ENCODE measurements at places on chromosomes 13 and 19.

DNA sequence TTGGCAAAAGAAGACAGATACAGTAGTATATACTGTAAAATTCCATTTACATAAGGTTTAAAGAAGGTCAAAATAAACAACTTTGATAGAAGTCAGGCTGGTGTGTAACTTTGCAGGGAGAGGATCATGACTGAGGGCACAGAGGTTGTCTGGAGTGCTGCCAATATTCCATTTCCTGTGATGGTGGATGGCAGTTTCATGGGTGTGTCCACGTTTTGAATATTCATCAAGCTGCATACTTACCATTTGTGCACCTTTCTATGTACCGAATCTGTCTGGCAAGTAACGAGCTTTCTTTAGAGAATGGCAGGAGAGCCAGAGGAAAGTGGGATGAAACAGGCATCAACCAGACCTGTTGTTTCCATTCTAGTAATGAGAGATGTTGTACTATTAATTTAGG is 420.5 kb upstream of the HTR2A start:
- DNase-seq: no peak

GRCh38 chr13:114212158-114212495 is 22.6 kb upstream of the CDC16 start:
- DNase-seq: no peak

DNA sequence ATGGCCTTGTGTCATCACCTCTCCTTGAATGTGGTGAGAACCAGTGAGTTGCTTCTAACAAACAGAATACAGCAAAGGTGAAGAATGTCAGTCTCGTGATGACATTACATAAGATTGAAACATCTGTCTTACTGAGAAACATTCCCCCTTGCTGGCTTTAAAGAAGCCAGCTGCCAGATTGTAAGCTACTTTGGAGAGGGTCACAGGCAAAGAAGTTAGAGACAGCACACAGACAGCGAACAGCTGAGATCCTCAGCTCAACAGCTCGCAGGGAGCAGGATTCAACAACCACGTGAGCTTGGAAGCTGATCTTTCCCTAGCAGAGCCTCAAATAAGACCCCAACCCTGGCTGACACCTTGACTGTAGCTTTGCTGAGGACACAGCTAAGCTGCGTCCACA is 367.9 kb downstream of the LIG4 start:
- DNase-seq: no peak

DNA sequence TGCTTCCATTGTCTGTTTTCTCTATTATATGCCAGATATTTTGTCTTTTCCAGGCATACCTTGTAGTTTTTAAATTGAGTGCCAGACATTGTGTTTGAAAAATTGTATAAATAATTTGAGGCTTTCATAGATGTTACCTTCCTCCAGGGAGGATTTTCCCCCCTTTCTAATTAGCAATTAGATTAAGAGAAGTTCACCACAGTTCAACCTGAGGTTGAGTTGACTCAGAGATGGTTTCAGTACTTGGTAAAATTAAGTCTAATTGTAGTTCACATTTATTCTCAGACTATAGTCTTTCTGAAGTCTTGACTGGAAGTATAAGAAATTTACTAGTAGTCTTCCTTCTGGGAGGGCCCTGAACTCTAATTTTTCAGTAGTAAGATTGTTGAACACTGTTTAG is 104.1 kb upstream of the SCEL start:
- no peak for DNase-seq

DNA sequence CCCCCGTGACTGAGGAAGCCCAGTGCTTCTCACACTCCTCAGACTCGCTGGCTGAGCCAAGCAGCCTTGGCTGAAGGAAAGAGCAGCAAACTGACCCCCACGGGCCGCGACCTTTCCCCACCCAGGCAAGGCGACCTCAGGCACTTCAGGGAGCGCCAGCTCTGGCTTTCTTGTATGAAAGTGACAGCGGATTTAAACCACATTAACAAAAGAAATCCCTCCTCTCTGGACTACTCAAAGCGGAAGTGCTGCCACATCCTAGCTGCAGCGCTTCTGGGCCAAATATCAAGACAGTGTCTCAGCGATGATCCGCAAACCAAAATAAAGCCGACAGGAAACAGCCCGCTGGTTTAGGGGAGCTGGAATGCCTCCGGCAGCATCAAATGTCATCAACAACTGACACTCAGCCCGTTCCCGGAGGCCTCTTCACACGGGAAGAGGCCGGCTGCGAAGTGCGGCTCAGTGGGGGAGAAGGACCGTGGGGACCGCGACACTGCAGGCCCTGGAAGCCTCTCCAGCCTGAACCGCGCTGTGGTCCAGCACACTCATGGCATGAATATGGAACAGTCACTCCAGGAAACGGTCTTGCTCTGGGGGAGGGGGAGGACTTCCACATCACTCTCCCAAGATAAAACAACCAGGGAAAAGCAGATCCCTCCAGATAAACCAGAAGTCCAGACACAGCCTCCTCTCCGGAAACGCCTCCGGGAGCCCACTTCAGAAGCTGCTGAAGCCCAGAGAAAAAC is 1.4 kb downstream of the RASA3 start:
- peak; percentile 46 for DNase-seq

Measured in NCI-H2171 treated with DMSO at 0.1 percent for 48 hours (cell line).